ENCODE measurements at places on chromosomes 11 and 22.

GRCh38 chr11:9176136-9176535 is 84.7 kb upstream of the SCUBE2 start:
- no peak for DNase-seq

DNA sequence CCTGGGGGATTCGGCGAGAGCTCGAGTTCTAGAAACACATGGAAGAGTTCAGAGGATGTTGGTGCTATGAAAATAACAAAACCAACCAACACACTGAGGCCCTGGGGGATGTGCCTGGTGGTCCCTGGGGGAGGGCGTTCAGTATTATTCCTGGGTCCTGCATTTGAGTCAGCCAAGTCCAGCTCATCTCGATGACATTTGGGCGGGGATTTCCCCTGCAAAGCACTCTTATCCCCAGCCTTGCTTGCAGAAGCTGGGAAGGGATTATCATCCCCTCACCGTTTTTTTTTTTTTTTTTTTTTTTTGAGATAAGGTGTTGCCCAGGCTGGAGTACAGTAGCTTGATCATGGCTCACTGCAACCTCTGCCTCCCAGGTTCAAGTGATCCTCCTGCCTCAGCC is 2.1 kb upstream of the SMIM38 start:
- no peak for DNase-seq

- no peak for DNase-seq
These were observed 14.4 kb upstream of the PPP6R3 start for GRCh38 chr11:68446046-68446725.

DNA sequence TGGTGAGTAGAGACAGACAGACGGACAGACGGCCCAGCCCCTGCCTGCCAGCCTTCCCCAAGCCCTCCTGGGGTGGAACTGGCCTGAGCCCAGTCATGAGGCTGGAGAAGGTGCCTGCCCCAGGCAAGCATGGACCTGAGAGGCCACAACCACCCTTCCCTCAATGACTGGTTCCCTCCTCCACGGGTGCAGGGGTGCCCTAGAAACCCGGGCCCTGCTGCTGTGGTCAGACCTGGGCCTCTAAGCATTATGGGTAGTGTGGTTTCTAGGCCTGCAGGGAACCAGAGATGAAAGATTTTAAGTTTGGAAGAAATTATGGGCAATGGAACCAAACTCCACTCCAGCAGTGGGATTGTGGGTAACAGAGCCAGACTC is 13.5 kb downstream of the RHBDD3 start:
- DNase-seq = no peak

- no peak for DNase-seq
These were observed 50.1 kb downstream of the LRRC32 start for GRCh38 chr11:76620489-76620888.

- DNase-seq = no peak
These were observed 23.3 kb upstream of the PLEKHB1 start for GRCh38 chr11:73622926-73623593.

- DNase-seq = no peak
These were observed 419 bp downstream of the ANKRD54 start for GRCh38 chr22:37843741-37844089.

DNA sequence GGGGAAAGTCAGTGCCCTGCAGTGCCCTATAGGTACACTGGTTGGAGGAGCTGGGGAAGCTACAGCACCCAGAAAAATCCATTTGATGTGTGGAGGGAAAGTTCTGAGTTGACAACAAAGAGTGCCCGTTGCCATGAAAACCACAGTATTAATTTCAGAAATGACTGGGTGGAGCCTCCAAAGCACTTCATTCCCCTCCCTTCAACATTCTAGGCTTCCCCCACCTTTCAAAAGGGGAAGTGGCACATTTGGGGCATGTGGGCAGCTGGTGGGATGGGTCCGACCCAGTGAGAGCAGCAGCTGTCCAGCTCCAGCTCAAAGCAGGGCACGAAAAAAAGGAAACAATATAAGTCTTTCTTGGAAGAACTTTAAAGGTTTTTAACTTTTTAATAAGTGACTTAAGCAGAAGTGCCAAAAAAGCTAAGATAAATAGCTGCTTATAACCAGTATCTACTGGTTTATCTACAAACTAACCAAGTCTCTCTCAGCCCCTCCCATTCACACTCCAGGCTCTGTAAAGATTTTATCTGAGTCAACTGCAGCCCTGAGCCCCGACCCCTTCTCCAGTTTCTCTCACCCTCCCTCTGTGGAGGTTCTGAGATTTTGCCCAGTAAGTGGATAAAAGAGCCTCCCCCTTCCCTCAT is 9.0 kb upstream of the AHNAK start:
- DNase-seq = no peak

- no peak for DNase-seq
These were observed 832 bp upstream of the NAP1L4 start for GRCh38 chr11:2992997-2993325.

- DNase-seq = no peak
These were observed 16.9 kb downstream of the MRGPRG start for GRCh38 chr11:3201677-3202181.

GRCh38 chr11:113974741-113975470 is at the start of gene HTR3A:
TSS of gene HTR3A (plus strand) at chr11:113975108. CDS start at chr11:113975326, 218 bp downstream.
- no peak for DNase-seq

- no peak for DNase-seq
These were observed 62.2 kb downstream of the SGSM3 start for GRCh38 chr22:40432625-40433024.

GRCh38 chr11:28834877-28835276 is 726.7 kb downstream of the METTL15 start:
- DNase-seq = no peak

- DNase-seq = no peak
These were observed 52.1 kb upstream of the NFRKB start for GRCh38 chr11:129947474-129947873.

GRCh38 chr22:29225422-29226090 is 19.9 kb downstream of the EMID1 start:
- no peak for DNase-seq

- no peak for DNase-seq
These were observed 3.9 kb downstream of the CD151 start for GRCh38 chr11:836700-837099.

GRCh38 chr11:57477507-57478189 is 17.3 kb downstream of the RTN4RL2 start:
- DNase-seq = no peak

DNA sequence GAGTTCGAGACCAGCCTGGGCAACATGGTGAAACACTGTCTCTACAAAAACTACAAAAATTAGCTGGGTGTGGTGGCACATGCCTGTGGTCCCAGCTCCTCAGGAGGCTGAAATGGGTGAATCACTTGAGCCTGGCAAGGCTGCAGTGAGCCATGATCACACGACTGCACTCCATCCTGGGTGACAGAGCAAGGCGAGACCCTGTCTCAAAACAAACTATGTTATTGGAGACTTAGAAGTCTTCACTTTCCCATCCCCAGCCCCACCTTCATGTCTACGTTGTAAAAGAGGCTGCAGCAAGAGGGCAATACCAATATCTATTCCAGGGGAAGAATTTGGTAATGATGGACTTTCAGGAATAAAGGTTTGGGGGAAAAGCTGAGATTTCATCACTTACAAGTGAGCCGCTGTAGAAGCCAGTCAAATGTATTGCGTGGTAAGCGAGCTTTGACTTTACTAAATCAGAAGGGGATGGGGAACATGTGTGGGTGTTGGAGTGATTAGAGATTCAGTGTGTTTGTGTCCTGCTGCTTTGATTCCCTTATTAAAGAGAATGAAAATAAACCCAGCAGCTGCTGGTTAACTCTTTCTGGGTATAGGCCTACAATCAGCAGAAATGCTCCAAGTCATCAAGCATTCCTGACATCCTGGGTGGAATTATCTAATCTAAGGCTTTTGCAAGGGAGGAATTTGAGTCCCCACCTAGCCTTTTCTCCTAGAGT is 53.7 kb downstream of the UBASH3B start:
- DNase-seq = no peak

DNA sequence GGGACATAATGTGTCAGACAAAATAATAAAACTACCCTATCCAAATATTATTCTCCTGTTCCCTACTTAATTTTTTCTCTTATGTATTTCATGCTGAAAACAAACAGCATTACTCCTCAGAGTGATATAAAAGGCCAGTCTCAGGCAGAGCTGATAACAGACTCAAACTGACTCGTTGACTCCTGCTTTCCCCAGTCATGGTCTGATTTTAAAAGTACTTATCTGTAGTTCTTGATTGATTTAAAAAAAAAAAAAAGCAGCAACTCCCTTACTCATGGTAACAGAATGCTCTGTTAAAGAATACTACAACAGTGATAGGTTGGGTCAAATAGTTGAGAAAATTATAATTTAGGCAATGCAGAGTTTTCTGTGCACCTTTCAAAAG is 90.3 kb upstream of the BARX2 start:
- no peak for DNase-seq

DNA sequence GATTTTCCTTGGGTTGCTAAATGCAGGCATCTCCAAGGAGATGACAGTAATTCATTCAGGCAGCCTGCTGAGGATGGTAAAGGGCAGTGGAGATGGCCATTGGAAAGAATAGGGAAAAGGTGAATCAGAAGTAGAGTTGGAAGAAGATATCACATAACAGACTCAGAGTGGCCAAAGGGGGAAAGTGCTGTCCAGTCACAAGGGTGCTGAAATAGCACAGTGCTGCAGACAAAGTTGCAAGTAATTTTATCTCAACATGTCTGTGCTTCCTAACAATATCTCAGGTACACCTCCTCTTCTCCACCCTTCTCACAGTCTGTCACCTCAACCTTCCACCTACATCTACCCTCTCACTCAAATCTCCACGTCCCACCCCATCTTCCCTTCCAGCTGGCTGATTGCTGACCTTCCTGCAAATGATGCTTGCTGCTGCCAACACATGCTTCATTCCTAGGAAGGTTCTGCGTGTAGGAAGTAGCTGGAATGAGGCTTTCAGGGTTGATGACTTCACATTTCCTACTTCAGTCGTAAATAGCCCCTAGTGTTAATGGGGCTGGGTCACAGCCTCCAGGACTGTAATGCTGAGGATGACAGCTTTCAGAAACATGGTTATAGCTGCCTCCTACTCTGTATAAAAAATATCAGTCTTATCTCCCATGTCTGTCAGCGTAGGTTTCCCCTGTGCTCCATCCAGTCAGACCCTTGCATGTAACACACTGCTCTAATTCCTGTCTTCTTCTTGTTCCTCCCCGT is 123.9 kb downstream of the CTNND1 start:
- no peak for DNase-seq

DNA sequence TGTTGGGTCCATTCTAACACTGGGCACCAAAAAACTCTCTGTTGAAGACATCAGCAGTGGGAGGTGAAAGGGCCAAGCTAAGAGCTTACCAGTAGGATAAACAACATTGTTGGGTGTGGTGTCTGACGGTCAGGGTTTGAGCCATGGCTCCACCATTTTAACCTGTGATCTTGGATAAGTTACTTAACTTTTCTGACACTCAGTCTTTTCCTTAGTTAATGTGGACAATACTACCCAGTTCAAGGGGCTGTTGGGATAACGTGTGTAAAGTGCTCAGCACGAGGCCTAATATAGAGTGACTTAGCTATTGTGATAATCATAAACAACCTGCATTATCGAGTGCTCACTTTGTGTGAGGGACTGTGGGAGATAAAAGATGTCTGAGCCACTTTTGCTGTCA is 6.1 kb downstream of the UCP3 start:
- no peak for DNase-seq

- no peak for DNase-seq
These were observed 7.9 kb downstream of the CD82 start for GRCh38 chr11:44573333-44573732.

DNA sequence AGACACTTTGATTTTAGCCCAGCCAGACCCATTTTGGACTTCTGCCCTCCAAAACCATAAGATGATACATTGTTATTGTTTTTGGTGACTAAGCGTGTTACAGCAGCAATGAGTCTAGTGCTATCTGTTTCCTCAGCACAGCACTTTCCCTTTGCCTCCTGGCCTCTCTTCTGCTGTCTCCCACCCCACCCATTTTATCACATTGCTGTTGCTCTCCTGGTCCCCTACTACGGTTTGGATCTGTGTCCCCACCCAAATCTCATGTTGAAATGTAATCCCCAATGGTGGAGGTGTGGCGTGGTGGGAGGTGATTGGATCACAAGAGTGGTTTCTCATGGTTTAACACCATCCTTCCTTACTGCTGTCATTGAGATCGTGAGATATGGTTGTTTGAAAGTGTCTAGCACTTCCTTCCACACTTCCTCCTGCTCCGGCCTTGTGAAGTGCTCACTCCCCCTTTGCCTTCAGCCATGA is 59.8 kb upstream of the CD82 start:
- DNase-seq = no peak

- DNase-seq = no peak
These were observed 157.8 kb upstream of the TRPC6 start for GRCh38 chr11:101741479-101742175.

- DNase-seq = no peak
These were observed 21.0 kb upstream of the HSPA8 start for GRCh38 chr11:123082977-123083376.

DNA sequence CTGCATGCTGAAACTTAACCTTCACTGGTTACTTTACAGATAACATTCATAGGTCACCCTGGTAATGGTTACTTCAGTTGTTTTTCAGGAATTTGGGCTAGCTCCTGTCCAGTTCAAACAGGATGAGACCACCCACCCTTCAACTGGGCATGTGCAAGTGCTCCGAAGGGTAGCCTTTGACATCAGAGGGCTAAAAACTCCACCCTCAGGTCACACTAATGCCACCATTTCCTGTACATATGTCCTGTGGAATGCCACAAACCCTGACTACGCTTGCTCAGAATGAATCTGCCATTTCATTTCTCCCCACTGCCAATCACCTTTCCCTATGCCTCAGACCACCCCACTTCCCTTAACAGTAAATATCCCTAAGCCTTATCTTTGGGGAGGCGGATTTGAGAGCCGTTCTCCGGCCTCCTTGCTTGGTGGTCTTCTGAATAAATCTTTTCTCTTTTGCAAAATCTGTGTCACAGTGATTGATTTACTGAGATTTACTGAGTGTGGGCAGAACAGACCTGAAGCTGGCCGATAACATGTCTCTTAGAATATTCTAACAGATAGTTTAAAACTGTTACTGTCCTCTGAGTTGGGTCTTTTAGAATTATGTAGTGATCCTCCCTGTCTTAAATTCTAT is 25.4 kb upstream of the FXYD2 start:
- no peak for DNase-seq

- no peak for DNase-seq
These were observed 631.4 kb upstream of the B3GAT1 start for GRCh38 chr11:135043434-135043833.

GRCh38 chr11:10197091-10197490 is 96.9 kb downstream of the SBF2 start:
- DNase-seq = no peak
